ENCODE measurements at places on chromosomes 4 and X.
A peak's percentile ranks its signal among the peaks of the same experiment; 100 is the strongest.

- DNase-seq = no peak
These were observed 369.6 kb upstream of the SLC7A11 start for GRCh38 chr4:138611721-138612120.

DNA sequence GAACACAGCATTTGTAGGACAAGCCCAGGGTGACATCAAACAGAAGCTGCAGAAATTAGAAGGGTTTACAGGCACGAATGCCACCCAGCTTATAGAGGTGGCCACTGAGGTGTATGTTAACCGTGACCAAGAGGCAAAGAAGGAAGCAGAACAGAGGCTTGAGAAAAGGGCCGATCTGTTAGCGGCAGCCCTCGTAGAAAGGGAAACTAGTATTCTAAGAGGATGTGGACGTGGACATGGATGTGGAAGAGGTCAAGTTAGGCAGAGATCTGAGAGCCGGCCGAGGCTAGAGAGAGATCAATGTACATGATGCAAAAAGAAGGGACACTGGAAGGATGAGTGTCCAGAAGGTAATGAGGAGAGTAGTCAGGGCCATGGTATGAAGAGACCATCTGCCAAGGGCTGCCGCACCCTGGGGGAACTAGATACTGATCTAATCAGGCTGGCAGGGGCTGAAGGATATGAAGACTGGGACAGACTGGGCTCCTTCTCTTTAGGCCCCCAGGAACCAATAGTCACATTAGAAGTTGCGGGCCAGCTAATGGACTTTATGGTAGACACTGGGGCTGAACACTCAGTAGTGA, 27.5 kb downstream of the LIAS start:
- no peak for DNase-seq

GRCh38 chr4:77881460-77882295, 19.0 kb downstream of the MRPL1 start:
- DNase-seq = no peak

- DNase-seq = no peak
These were observed 107.7 kb downstream of the SMIM20 start for GRCh38 chr4:26021417-26022345.

DNA sequence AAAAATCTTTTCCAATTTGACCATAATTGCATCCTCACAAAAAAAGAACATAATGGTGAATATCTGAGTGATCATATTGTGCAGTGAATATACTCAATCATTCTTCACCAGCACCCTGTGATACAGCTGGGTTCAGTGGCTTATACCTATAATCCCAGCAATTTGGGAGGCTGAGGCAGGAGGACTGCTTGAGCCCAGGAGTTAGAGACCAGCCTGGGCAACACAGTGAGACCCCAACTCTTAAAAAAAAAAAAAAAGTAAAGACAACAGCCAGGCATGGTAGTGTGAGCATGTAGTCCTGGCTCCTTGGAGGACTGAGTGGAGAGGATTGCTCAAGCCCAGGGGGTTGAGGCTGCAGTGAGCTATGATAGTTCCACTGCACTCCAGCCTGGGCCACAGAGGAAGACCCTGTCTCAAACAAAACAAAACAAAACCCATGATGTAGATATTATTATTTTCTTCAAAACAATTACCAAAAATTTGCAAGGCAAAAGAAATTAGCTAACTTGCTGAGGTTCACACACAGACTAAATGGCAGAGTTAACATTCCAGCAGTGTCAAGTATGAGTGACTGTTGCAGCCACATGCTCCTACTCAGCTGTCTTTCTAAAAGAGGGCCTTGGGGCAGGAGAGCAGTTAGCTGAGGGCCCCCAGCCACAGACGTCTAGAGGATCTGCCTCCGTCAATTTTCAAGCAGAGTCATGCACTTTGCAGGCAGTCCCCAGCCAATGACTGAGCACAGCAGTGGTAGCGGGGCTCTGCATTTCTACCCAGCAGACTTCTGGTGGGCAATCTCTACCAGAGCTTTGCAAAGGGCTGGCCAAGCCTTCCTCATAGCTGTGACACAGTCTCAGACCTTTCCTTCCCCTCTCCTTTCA, 33.4 kb downstream of the ADGRA3 start:
- no peak for DNase-seq

DNA sequence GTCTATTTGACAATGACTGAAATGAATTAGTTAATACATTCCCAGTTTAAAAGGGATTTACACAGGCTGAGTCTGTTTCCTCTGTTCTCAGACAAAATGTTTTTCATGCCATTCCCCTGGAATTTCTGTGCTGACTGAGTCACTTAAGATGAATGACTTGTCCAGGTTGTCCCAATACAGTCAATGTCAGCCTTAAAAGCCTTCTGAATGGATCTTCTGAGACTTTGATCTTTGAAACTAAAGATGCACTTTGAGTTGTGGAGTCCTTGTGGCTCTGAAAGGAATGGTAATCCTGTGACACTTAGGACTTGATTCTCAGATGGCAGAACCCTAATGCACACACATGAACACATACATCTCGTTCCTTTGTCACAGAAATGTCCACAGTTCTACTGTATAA, 622.2 kb upstream of the GRID2 start:
- DNase-seq = no peak

DNA sequence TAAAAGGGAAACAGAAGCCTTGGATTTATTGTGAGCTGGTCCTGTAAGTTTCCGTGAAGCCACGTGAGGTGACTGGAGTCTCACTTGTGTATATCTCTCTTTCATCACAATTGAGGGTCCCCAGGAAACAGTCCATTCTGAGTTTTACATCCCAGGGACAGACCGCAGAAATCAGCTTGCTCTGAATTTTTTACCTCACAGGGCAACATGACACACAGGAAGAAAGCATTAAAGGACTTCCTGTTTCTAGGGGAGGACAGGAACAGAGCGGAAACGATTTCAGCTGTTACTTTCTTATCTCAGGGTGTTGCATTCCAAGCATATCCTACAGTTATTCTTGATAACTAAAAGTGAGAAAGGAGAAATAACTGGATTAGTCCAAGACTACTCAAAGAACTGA, 553.5 kb downstream of the TRAM1L1 start:
- no peak for DNase-seq

DNA sequence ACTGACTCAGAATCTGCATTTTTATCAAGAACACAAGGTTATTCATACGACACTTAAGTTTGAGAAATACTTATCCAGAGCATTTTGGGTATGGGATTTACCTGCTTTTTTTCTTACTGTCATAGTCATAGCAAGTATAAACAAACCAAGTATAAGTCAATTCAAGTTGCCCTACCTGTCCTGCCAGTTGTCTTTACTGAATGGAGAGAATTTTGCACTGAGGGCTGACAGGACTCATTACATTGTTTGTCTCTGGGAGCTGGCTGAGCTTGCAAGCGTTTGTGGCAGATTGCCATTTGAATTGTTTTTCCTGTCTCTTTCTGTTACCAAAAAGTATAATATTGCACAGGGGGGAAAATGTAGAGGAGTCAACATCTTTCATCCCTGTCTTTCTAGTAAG, 278.9 kb upstream of the MAGEC2 start:
- DNase-seq = no peak

GRCh38 chr4:182427554-182427953, 184.4 kb downstream of the TENM3 start:
- no peak for DNase-seq

- no peak for DNase-seq
These were observed 352.4 kb downstream of the CAMK2D start for GRCh38 chr4:113409181-113409580.

- no peak for DNase-seq
These were observed 6.7 kb upstream of the FHIP1A start for GRCh38 chr4:151402145-151402865.

- DNase-seq = no peak
These were observed 47.9 kb downstream of the TRIML1 start for GRCh38 chr4:188187106-188187505.

DNA sequence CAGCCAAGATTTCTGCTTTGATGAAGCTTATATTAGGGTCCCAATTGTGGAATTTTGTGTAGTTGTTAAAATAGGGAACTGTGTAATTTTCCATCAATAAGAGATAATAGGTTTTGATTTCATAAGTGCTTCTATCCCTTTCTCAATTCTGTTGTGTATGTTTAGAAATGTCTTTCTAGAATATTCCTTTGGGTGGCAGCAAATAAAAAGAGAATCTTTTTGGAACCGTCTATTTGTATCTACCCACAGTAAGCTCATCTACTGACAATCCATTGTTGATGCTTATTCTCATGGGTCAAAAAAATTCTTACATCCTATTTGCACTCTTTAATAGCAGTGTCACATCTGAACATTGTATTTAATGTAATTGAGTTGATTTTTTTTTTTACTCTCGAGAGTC, 61.7 kb downstream of the TMA16 start:
- no peak for DNase-seq

DNA sequence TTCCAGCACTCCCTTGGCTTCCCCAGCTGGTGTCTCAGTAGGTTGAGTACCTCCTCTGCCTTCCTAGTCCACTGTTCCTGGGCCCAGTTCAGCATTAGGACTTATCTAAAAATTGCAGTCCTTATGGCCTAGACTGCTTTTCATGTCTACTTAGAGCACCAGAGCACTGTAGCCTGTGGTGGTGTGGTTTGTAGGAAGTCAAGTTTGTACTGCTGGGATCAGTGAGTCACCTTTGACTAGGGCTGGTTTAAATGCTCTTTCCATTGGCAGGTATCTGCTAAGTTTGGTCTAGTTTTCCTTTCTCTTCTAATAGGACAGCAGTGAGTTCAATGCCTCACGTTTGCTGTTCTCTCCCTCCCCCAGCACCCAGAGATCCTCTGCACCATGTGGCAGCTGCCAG, 233.6 kb upstream of the WDFY3 start:
- DNase-seq = no peak

DNA sequence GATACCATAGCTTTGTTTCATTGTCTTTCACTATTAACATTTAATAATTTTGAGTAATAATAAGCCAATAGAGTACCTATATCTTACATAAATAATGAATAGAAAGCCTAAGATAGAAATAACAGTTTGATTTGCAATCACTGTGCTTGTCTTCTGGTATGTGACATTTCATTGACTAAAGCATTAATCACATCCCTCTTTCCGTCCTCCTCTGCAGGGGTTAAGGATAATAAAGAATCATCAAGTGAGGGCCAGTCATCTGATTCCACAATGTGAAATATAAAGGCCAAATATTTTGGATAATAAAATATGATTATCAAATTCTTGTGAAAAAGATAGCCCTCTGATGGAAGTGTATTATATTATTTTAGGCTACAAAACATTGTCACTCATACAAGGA, 2073.4 kb downstream of the ARAP2 start:
- no peak for DNase-seq

GRCh38 chr4:154586296-154587033, 4.1 kb downstream of the FGA start:
- DNase-seq = no peak

DNA sequence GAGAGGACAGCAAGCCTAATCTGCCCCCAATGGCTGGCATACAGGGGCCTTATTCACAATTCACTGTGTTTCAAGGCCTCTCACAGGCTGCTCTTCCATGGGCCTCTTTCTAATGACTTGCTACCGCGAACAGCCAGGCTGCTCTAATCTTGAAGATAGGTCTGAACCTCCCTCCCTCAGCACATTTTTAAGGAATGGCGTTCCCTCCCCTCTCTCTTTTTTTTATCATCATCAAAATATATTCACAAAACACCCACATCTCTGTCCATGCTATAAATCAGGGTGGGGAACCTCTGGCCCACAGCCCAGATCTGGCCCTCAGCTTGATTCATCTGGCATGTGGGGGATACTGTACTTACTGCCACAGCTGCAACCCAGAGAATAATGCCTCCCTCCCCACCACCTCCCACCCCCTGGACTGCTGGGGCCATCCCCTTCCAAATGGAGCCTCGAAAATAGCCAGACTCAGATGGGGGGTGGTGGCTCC, 76.2 kb upstream of the PLAC1 start:
- DNase-seq = no peak

DNA sequence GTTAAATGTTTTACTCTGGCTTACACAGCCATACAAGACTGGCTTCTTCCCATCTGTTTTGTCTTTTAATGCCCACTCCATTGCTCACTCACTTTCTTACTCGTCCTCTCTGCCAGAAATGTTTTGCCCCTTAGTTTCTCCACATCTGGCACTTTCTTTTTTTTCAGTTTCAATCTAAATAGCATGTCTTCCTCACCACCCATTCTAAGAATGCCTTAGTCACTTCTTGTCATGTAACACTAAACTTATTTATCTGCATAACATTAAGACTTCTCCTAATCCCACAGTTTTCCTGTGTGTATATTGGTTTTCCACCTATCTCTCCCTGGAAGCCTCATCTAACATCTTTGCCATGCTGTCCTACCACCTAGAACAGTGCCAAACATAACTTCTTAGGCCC, 119.3 kb downstream of the ADAMTS3 start:
- no peak for DNase-seq

GRCh38 chr4:159150821-159151390, 48.0 kb downstream of the RAPGEF2 start:
- no peak for DNase-seq

DNA sequence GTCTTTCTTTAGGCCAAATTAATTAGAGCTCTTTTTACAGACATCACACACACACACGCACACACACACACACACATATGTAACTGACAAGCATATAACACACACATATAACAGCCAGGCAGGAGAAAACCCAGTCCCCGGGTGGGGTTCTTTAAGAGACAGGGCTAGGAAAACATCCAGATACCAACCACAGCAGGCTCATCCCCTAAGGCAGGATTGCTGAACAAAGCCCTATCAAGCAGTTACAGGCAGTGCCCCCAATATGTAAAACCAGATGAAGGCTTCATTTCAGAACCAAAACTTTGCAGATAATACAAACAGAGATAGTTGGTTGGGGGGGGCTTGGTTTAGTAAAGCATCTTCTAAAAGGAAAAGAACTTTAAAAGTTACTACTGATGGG, 18.0 kb upstream of the FAM47E start:
- DNase-seq = no peak

- DNase-seq = no peak
These were observed 8.1 kb upstream of the KLHL2 start for GRCh38 chr4:165199286-165199685.

DNA sequence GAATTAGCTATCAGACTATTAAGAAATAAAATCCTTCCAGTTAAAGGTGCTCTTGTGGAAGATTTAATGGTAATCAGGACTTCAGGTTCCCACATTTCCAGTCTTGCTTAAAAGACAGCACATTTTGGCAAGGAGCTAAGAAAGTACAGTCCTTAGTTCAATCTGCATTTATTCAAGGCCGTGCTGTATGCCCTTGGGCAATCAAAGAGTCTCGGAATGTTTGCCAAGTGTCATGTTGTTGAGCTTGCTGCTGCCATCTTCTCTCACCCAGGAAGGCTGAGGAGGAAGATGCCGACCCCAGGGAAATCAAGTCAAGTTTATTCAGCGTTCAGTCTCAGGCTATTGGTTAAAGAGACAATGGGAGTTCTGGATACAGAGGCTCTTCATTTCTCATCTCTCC, 388.1 kb upstream of the IGFBP7 start:
- DNase-seq = no peak

DNA sequence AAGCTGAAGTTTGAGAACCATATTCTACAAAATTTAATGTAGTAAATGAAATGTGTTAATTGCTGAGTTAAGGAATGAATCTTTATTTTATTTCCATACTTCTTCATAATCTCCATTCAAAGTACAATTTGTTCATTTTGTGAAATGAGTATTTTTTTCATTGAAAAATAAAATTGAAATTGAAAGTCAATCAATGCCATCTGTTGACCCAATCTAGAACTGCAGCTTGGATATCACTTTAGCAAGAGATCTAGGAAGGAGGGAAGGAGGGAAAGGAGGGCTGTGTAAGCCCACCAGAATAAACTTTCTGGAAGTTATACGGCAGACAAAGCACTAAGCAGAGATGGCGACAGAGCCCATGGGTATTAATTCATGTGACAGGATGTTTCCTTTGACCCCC, 128.4 kb downstream of the ZMAT1 start:
- no peak for DNase-seq

GRCh38 chrX:134990801-134991481, at the start of gene SMIM10:
TSS of gene SMIM10 (plus strand) at chrX:134990991. CDS start at chrX:134991096, 105 bp downstream.
- DNase-seq = peak; percentile 93

- DNase-seq = no peak
These were observed 80.8 kb upstream of the IQCM start for GRCh38 chr4:149896432-149896831.
